Ovary (tissue), 10 donors: ENCODE measurements at places on chromosomes 16 and 17. TPM values are rescaled to one million over a fixed set of nuclear protein-coding genes. Genes with fewer than 3 reads are reported as not detected.
A peak's percentile ranks its signal among the peaks of the same experiment; 100 is the strongest.

DNA sequence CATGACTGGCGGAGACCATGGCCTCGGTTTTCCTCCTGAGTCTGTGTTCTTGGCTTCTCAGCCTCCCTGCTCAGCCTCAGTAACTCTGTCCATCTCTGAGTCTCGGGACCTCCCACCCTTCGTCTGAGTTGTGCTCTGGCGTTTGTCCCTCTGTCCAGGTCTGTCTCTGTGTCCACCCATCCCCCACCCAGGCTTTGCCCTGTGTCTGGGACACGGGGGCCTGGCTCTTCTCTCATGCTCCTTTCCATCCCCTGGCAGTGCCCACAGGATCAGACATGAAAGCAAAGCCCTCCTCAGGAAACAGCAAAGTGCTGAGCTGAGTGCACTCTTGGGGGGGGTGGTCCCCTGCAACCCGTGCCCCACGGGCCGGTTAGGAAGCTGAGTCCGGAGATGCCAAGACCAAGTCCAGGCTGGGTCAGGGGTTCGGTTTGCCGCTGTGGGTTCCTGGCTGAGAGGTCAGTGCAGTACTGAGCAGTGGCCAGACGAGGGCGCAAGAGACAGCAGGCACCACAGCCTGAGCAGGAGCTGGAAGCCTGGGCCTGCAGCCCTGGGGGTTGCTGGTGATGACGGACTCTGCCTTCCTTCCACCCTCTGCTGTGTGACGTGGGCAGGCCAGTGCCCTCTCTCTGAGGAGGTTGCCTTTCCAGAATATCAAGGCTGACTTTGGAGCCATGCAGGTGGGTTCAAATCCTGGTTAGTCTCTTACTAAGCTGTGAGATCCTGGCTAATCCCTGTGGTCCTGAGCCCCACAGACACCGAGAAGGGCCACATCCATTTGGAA, 2.5 kb downstream of the P2RX1 start:
- H3K27ac ChIP-seq = no peak overlapping the region
- no peaks in the 10 kb centered on the region for H3K36me3 ChIP-seq
- H3K4me1 ChIP-seq = peaks cover 12% of the 10 kb centered on the region
- H3K4me3 ChIP-seq = no peak overlapping the region
- no peaks in the 10 kb centered on the region for H3K27me3 ChIP-seq

GRCh38 chr16:85853547-85854545, 45.1 kb upstream of the IRF8 start:
- H3K4me1 ChIP-seq = no peaks in the 10 kb centered on the region
- no peaks in the 10 kb centered on the region for H3K36me3 ChIP-seq
- no peaks in the 10 kb centered on the region for H3K27me3 ChIP-seq

- no peaks in the 10 kb centered on the region for H3K36me3 ChIP-seq
- no peak for DNase-seq
- no peaks in the 10 kb centered on the region for H3K27me3 ChIP-seq
- no peak overlapping the region for H3K27ac ChIP-seq
- no peaks in the 10 kb centered on the region for H3K4me1 ChIP-seq
- no peak overlapping the region for H3K4me3 ChIP-seq
Observed at GRCh38 chr16:66419527-66419926, 7.6 kb upstream of the BEAN1 start.

DNA sequence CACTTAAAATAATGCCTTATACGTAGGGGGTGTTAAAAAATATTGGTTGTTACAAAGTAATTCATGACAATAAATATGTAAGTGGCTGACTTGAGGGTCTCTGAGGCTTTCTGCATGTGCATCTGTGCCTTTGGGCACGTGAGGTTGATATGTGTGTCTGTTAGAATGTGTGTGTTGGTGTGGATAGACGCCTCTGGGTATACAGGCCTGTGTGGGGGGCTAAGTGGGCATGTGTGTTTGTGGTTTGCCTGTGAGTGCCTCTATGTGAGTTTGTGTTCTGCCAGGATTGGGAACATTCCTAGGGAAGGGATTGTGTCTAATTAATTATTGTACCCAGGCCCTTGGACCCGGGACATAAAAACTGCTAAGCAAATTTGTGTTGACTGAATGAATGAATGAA, 19.0 kb downstream of the GP2 start:
- no peak for DNase-seq
- no peaks in the 10 kb centered on the region for H3K36me3 ChIP-seq
- H3K4me1 ChIP-seq = no peaks in the 10 kb centered on the region
- H3K27me3 ChIP-seq = no peaks in the 10 kb centered on the region
- no peak overlapping the region for H3K4me3 ChIP-seq

DNA sequence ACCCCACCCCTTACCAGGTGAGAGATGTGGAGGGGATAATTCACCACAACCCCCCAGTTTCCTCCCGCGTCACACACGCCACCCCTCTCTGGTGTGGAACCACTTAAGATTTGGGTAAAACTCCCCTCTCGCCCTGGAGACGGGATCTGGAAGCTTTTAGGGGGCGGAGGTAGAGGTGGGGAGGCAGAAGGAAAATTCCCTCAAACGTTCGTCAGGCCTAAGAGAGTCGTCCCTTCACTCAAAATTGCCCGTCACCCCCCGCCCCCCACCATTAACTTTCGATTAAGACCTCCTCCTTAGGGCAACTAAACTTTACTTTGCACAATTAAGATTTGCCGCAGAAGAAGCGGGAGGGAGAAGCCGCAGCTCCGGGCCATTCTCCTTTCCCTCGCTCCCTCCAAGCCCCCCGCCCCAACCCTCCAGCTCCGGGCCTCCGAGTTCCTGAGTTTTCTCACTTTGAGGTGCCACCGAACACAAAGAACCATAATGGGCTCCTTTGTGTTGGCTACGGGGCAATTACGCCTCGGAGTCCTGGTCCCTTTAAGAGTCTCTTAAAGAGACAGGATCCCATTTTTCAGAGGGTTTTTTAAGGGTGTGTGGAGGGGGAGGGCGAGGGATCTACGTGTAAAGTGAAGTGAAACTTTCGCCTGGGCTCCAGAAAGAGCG, 985 bp upstream of the FZD2 start:
- peak; percentile 31 for DNase-seq
- peak overlapping the region; percentile 52 for H3K4me3 ChIP-seq
- H3K4me1 ChIP-seq = peaks cover 13% of the 10 kb centered on the region
- no peaks in the 10 kb centered on the region for H3K36me3 ChIP-seq
- no peaks in the 10 kb centered on the region for H3K27me3 ChIP-seq
- H3K27ac ChIP-seq = peak overlapping the region; percentile 73

DNA sequence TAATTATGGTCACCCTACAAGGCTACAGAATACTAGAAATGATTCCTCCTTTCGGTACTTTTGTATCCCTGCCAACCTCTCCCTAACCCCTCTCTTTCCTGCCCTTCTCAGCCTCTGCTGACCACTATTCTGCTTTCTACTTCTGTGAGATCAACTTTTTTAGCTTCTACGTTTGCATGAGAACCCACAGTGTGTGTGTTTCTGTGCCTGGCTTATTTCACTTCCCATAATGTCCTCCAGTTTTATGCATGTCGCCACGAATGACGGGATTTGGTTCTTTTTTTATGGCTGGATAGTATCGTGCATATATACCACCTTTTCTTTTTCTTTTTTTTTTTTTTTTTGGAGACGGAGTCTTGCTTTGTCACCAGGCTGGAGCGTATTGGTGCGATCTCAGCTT, 92.1 kb downstream of the RAP1GAP2 start:
- no peak for DNase-seq
- H3K4me3 ChIP-seq = no peak overlapping the region
- no peaks in the 10 kb centered on the region for H3K36me3 ChIP-seq
- H3K27ac ChIP-seq = no peak overlapping the region
- no peaks in the 10 kb centered on the region for H3K27me3 ChIP-seq
- no peaks in the 10 kb centered on the region for H3K4me1 ChIP-seq

DNA sequence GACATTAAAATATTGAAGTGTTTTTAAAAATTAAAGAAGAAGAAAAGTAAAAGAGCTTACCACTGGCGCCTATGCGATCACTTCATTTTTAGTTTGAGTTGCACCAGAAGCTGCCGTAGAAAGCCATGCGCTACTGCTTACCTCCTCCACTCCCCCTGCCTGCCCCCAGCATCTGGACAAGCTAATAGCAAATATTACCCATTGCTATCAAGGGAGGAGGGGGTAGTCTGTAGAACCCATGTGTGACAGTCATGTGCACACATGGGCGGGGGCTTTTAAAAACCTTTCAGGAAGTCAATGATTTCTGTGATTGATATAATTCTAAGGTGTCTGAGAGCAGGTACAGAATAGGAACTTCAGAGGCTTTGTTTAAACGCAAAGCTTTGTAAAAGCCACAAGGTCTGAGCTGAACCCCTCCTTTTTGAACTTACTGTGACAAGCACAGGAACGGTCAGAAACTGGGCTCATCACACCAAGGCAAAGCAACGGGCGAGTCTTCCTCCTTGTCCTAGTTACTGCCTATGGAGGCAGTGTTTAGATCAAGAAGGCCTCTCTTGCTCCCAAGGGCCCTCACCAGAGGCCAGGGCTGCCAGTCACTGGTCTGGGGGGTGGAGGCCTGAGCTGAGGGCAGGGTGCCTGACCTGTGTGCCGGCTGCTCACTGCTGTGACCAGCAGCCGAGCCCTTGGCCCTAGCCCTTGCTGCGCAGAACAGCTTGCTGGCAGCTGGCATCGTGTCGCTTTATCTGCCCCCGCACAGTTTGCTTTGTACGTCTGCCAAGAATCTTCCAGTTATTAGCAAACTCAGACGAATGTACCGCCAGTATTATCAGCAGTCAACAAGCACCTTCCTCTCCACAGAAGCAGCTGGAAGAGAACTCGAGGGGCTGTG, 15.0 kb downstream of the GINS2 start:
- peaks cover 6% of the 10 kb centered on the region for H3K4me1 ChIP-seq
- H3K27me3 ChIP-seq = no peaks in the 10 kb centered on the region
- H3K27ac ChIP-seq = peak overlapping the region; percentile 28
- no peak overlapping the region for H3K4me3 ChIP-seq
- H3K36me3 ChIP-seq = no peaks in the 10 kb centered on the region

DNA sequence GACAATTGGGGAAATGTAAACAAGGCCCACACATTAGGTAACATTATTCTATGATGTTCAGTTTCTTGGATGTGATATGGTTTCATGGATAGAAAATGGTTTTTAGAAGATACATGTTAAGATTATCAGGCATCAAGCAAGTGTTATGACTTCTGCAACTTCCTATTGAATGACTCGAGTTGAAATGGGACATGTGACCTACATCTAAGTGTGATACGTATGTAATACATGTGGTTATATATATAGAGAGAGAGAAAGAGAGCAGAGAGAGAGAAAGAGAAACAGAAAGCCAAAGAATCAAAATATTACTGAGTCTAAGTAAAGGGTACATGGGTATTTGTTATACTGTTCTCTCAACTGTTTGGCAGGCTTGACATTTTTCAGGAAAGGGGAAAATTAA, 1.7 kb downstream of the TMEM170A start:
- H3K36me3 ChIP-seq = no peaks in the 10 kb centered on the region
- peak overlapping the region; percentile 98 for H3K4me3 ChIP-seq
- DNase-seq = no peak
- H3K27ac ChIP-seq = no peak overlapping the region

DNA sequence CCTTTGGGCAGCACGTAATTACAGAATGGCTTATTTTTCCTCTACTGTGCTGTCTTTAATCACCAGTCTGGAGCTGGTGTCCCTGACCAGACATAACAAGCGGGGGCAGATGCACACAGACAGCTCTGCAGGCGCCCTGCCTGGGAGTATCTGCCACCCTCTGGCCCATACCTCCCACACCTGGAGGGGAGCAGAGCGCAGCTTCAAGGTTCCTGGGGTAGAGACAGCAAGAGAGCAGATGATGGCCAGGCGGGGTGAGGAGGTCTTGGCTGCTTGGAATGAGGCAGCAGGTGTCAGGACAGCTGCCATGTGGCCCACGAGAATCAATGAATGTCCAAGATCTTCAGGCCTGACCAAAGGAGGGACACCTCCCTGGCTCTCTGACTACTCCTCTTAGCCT, 23.8 kb downstream of the TMEM94 start:
- no peaks in the 10 kb centered on the region for H3K27me3 ChIP-seq
- DNase-seq = no peak
- H3K27ac ChIP-seq = no peak overlapping the region
- no peaks in the 10 kb centered on the region for H3K36me3 ChIP-seq
- H3K4me3 ChIP-seq = no peak overlapping the region

- H3K4me1 ChIP-seq = peaks cover 14% of the 10 kb centered on the region
- H3K4me3 ChIP-seq = no peak overlapping the region
- H3K36me3 ChIP-seq = no peaks in the 10 kb centered on the region
- H3K27me3 ChIP-seq = no peaks in the 10 kb centered on the region
Observed at GRCh38 chr17:32495359-32496231, 8.8 kb downstream of the CDK5R1 start.

- no peak overlapping the region for H3K27ac ChIP-seq
- no peaks in the 10 kb centered on the region for H3K36me3 ChIP-seq
- no peak for DNase-seq
- no peaks in the 10 kb centered on the region for H3K27me3 ChIP-seq
- peaks cover 6% of the 10 kb centered on the region for H3K4me1 ChIP-seq
Observed at GRCh38 chr16:13961099-13961811, 41.3 kb downstream of the ERCC4 start.

GRCh38 chr17:19553036-19553435, 19.4 kb downstream of the SLC47A1 start:
- no peaks in the 10 kb centered on the region for H3K36me3 ChIP-seq
- H3K27me3 ChIP-seq = no peaks in the 10 kb centered on the region
- H3K4me3 ChIP-seq = no peak overlapping the region

- H3K27ac ChIP-seq = no peak overlapping the region
- no peak overlapping the region for H3K4me3 ChIP-seq
- no peaks in the 10 kb centered on the region for H3K27me3 ChIP-seq
- no peaks in the 10 kb centered on the region for H3K4me1 ChIP-seq
Observed at GRCh38 chr17:60562421-60562820, 36.4 kb upstream of the APPBP2 start.

GRCh38 chr16:73909529-73910035, 387.0 kb upstream of the PSMD7 start:
- no peak overlapping the region for H3K4me3 ChIP-seq
- no peak overlapping the region for H3K27ac ChIP-seq
- no peaks in the 10 kb centered on the region for H3K36me3 ChIP-seq
- H3K27me3 ChIP-seq = no peaks in the 10 kb centered on the region

DNA sequence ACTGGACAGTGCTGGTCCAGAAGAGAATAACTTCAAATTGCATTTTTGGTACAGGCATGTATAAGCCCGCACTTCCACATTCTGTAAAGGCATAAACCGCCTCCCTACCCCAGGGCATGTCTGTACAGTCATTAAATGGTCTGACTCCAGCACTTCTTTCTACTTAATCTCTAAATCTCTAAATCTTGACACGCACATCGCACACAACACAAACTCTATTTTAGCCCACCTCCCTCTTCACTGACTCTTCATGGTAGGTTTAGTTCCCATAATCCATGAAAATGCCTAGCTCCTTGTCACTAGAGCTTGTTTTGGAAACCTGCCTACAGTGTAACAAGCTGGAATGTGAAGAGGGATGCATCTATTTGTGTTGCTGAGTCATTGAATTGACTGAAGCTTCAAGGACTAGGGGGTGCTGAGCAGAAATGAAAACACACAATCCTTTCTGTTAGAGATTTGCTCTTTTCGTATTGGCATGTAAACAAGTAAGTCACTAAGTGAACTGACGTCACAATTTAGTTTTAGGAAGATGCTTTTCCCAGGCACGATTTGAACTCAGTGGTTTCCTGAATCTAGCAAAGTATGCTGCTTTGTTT, 1.6 kb upstream of the DUSP14 start:
- peak overlapping the region; percentile 82 for H3K27ac ChIP-seq
- H3K36me3 ChIP-seq = no peaks in the 10 kb centered on the region
- DNase-seq = no peak
- H3K27me3 ChIP-seq = no peaks in the 10 kb centered on the region

GRCh38 chr17:69574257-69575197, 160.0 kb downstream of the MAP2K6 start:
- no peaks in the 10 kb centered on the region for H3K36me3 ChIP-seq
- peaks cover 15% of the 10 kb centered on the region for H3K4me1 ChIP-seq
- no peak overlapping the region for H3K4me3 ChIP-seq
- peak overlapping the region; percentile 74 for H3K27ac ChIP-seq
- DNase-seq = no peak

Gene LGALS9
- total RNA-seq = 27.6 TPM

Gene DYNLL2
- total RNA-seq = 39.4 TPM

Gene MT1M
- 1.7 TPM for total RNA-seq

Gene TP53TG3
- total RNA-seq = not detected

Gene GFOD2
- 15.5 TPM for total RNA-seq

Gene SEZ6L2
- total RNA-seq = 1.4 TPM

Gene NPIPB6
- 4.1 TPM for total RNA-seq

Gene CLDN6
- total RNA-seq = not detected

Gene CCL8
- 1.6 TPM for total RNA-seq
